ENCODE measurements at places on chromosomes 2 and 18.

GRCh38 chr2:62296034-62296831 is 100.3 kb downstream of the B3GNT2 start:
- DNase-seq, result no peak

- no peak for DNase-seq
Observed at GRCh38 chr2:173019755-173020154, 55.9 kb upstream of the MAP3K20 start.

- DNase-seq, result no peak
Observed at GRCh38 chr18:62024983-62025382, 132.2 kb upstream of the RNF152 start.

DNA sequence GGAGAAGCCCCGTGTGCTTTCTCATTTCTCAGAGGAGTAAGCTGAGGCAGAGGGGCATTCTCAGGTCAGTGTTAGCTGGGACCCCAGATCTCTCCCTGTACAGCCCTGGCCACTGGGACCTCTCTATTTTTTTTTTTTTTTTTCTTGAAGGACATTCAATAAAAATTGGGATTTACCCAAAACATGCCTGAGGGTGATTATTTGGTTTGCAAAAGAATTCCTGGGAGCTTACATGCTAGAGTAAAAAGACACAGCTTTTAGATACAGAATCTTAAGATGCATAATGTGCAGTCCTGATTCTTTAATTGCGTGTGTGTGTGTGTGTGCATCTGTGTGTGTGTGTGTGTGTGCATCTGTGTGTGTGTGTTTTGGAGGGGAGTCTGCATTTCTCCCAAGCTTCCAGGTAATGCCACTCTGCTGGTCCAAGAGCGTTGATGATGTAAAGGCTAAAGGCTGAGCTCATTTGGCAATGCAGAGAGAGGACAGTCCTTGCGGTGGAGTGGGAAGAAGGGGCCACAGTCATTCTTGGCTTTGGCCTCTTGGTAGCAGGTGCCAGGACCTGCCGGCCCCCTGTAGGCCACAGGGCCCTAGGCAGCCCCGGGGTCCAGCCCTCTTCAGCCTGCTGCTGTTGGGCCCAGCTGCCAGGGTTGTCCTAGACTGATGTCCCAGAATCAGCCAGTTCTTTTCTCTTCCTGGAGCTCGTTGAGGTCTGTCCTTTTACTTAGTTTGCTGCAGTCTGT is 74.1 kb upstream of the MCFD2 start:
- DNase-seq, result no peak

DNA sequence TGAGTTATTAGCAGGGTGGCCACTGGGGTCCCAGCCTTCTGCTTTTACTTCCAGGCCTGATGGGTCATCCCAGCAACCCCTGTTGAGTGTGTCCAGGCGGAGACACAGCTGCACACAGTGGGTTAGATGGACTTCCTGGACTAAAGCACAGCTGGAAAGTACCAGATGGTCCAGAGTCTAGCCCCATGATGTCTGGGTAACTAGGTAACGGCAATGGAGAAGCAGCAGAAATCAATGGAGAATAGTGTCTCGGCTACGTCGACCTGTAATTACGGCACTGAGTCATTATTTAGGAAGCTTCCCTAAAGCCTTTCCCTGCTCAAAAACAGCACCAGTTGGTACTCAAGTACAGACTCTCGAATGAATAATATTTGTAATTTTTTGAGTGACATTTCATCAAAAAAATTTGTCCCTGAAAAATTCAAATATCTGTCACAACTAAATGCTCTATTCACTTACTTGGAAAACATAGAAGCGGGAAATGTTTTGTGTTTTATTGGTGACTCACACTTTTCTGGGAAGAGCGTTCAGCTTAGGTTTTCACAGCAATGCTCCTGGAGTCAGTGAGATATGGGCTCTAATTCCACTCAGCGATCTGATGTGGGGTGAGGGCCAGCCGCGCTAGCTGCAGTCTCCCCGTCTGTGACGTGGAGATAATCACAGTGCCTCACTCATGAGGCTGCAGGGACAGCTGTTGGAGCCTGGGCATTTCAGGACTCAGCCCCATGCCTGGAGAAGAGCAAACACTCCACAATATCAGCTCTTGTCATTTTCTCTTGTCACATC is 16.2 kb upstream of the ARL4C start:
- DNase-seq, result no peak

DNA sequence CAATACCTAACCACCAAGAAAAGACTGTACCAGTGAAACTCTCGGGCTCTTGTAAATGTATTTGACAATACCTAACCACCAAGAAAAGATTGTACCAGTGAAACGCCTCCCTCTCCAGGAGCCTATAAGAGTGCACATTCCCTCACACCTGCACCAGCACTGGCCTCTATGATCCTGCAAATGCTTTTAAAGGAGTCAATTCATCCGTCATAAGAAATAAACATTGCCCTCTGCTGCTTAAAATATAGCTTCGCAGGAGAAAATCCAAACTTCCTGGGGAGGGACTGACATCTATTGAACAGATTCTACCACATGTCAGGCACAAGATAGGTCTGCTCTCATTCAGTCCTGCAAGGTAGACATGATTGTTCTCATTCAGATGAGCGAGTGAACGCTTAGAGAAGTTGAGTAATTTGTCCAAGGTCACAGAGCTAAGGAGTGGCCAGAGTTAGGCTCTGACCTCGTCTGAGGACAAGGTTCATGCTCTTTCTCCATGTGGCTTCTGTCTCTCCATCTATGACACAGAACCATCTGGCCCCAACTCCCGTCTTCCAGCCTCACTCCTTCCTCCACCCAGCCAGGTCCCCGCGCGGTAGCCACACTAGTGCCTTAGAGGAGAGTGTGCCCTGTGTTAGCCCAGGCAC is 38.7 kb downstream of the MCFD2 start:
- DNase-seq, result no peak

DNA sequence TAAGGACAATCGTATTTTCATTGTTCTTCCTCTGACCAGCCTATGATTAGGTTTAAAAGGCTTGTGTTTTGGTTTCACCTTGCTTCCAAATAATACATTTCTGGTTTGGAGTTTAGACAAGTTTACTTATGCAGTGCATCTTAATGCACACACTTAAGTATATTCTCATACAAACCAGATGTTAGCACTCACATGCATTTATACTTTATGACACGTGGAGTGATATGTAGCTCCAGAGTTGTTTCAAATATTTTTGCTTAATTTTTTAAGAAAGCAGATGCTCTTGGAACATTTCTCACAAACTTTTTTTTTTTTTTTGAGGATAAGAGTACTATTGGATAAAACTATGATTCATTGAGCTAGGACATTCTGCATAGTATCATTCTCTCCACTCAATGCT is 109.9 kb downstream of the PDE1A start:
- DNase-seq, result no peak

GRCh38 chr2:187686416-187687024 is 132.3 kb upstream of the TFPI start:
- DNase-seq, result no peak

- no peak for DNase-seq
Observed at GRCh38 chr2:14826518-14826917, 194.0 kb downstream of the LRATD1 start.

DNA sequence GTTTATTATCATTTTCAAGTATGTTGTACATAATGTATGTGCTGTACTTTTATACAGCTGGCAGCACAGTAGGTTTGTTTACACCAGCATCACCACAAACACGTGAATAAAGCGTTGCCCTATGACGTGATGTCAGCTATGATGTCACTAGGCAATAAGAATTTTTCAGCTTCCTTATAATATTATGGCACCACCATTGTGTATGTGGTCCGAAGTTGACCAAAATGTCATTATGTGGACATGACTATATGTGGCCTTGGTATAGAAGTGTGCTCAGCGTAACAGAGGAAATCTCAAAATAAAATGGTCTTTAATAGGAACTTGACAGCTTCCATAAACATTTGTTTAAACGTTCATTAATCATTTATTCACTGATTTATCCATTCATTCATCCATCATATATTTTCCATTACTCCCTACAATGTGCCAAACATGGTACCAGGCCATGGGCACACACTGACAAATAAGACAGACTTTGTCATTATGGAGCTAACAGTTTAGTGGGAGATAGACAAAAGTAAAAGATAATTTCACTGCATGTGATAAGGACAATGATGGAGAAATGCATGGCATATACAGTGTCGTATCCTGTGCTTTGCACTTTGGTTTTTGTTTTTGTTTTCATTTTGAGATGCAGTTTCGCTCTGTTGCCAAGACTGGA is 15.0 kb upstream of the DGUOK start:
- DNase-seq, result no peak

- DNase-seq, result no peak
Observed at GRCh38 chr2:67240507-67240906, 156.6 kb upstream of the ETAA1 start.

DNA sequence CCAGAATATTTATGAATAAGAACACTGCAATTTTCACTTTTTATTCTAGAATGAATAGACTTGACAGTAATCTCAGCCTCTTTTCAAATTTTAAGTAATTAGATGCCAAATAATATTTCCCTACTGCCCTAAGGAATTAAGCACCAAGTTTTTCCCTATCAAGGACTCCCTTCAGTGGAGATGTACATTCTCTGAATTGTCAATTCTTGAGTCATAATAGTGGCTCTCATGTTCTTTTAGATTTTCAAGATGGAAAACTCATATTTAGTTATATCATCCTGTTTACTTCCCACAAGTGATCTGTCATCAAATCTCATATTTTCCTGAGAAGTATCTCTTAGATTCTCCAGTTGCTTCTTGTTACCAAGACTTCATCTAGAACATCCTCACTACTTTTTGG is 1248.9 kb upstream of the CHAC2 start:
- DNase-seq, result no peak

DNA sequence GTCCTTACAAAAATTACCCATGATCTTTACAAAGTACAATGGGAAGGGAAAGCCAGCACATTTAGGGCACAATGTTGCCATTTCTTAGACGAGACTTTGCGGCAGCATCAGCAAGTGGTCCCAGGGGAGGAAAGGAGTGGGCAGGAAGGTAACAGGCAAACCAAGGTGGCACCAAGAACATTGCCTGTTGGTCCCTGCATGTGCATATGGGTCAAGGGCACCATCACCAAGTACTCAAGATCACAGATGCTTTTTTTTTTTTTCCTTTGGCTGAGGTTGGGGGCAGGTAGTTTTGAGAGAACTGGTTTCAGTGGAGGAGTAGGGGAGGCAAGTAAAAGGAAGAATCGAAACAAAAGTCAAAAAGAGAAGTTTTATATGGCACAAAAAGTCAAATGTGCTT is 752 bp upstream of the CYTIP start:
- DNase-seq, result no peak

DNA sequence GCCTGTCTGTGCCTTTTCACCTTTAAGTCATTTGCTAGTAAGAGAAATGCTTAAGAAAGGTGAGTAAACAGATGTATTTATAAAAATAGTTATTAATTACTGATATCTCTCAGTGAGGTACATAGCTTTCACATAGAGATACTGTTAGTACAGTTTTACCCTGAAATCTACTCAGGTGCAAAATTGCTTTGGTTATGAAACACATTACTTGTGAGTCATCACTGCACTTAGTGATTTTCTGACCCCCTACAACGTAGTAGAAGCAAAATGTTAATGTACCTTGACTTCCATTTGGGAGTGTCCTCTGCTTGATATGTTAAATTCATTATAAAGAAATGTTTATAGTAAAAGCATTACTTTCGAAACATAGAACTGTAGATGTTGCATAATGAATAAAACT is 6.5 kb downstream of the GLS start:
- DNase-seq, result no peak

- DNase-seq, result no peak
Observed at GRCh38 chr2:33086400-33087015, 139.8 kb downstream of the LTBP1 start.

- DNase-seq, result no peak
Observed at GRCh38 chr18:51998711-51999110, 341.3 kb upstream of the DCC start.

DNA sequence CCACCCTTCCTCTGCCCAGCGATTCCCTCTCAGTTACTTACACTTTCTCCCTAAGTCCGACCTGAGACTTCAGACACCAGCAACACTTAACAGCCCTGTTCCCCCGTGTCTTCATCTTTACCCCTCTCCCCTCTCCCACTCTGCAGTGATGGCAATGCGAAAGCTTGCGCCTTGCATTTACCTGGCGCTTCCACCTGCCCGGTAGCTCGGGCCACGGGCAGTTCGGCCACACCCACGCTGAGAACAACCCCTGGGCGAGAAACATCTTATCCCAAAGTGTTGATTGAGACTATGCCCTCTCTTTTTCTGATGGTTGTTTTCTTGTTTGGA is 558 bp downstream of the DNAJC10 start:
- no peak for DNase-seq

- DNase-seq, result no peak
Observed at GRCh38 chr18:45165871-45166270, 449.4 kb upstream of the SLC14A2 start.

DNA sequence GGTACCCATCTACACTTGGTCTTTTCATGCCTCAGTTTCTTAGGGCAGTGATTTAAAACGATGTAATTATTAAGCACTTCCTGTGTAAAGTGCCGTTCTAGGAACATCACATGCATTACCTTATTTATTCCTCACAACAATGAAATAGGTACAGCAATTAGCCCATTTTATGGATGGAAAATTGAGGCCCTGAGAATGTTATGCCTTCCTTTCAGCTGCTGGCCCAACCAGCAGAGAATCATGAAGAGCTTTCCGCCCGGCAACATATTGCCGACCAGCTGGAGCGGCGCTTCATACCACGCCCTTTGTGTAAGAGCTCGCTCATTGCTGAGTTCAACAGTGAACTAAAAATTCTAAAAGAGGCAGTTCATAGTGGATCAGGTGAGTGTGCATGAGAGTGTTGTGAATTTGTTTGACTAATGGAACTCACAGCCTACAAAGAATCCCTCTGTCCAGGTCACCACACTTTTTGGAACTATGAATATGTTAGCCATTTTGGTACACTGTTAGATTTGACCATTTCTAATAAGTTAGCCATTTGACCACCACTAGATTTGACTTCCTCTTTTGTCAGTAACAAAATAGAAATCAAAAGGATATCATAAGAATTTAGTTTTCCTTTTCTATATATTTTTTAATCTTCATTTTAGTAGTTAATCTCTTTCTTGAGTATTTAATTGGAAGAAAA is 25.6 kb upstream of the RPE start:
- no peak for DNase-seq

DNA sequence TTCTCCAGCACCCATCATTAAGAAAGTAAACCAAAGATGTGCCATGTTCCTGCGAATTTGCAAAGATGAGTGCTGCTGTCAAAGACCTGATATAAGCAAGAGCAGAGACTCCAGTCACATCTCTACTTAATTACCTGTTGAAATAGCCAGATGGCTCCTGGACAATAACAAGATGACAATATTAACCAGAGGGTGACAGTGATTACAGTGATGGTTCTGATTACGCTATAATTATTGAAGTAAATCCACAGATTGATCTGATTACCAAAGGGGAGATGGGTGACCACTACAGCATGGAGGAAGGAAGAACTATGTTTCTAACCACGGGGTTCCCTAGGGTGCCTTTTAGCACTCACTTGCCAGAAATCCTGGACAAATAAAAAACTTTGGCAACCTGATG is 36.5 kb upstream of the AFF3 start:
- no peak for DNase-seq

DNA sequence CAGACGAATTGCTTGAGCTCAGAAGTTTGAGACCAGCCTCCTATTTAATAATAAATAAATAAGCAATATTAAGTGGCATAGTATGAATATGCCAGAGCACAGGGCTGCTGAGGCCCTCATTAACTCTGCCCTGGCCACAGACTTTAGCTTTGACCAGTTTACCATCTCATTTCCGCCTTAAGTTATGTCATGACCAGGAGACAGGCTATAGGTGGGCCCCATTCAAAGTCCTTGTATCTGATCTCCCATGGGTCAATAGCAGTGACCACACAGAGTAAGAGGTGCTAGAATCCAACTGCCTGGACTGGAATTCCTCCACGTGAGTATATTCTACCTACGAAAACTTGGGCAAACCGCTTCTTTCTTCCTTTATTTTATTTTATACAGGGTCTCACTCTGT is 13.4 kb upstream of the ASXL2 start:
- no peak for DNase-seq
